Mucosa of descending colon (tissue), 3 donors: ENCODE measurements at places on chromosomes 4 and X.

GRCh38 chr4:183532821-183533220, 28.0 kb downstream of the ING2 start:
- DNase-seq: no peak

- DNase-seq: no peak
Measured at GRCh38 chrX:107804427-107804826, 21.2 kb upstream of the MID2 start.

DNA sequence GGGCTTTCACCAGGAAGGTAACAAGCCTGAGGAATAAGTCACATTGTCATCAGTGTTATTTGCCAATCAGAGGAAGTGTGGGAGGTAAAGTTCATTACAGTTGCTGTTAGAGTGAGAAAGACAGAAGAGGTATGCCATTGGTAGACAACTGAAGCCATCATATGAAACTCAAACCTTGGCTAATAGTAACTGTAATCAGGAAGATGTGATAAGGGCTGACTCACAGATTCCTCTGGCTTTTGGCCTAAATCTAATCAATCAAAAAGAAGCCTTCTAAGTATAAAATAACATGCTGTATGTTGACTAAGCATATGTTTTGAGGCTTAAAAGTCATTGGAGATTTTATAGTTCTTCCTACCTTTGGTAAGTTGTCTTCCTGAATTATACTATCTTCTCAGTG, 242.8 kb downstream of the PCDH7 start:
- DNase-seq: no peak

DNA sequence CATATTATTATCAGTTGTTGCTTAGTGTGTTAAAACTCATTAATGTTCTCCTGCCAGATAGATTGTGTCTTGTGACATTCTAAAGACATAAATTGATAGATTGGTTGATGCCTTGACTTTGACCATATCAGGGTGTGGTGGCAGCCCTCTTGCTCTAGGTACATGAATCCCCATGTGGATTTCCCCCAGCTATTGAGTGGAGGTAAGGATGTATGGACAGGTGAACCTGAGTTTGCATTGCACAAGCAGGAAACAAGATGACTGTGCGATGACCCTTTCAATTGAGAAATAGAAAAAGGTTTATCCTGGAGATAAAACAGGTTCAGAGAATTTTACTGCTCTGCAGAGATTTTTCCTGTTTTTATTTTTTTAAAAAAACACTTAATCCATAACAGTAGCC, 619.2 kb downstream of the SPRY1 start:
- DNase-seq: no peak
